ENCODE measurements at places on chromosomes 6 and 20.

GRCh38 chr6:13528232-13528631 lies 40.8 kb upstream of the GFOD1 start:
- no peak for DNase-seq

DNA sequence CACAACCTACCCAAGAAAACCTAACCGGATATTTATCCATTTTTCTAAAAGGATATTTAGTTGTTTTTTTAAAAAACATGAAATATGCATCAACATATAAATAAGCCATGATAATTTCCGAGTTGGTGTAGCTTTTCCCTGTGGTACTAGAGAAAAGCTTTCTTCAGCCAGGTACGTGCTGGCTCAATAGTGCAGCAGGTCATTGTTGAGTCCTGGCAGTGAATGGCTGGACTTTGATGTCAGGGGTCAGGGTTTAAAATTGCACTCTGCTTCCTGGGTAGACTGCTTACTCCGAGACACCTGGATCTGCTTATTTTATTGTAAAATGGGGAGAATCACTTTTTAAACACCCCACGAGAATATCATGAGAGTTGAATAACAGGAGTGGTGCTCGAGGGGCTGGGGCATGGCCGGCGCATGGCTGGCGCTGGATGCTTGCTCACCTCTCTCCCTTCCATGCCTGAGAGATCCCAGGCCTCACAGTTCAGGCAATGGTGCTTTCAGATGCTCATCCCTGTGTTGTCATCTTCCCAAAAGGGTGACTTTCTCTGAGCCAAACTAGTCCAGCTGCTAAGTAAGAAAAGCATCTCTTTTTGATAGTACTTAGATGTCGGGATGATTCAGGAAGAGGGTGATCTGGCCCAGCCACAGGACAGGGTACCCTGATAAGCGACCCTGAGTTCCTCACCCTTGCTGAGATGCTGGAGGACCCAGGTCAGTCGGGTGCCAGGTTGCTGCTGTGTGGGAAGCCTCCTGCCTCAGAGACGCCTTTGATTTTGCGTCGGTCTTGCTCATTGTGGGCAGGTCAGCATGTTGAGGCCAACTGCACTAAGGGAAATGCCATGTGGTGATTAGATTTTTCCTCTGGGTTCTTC lies 269.1 kb upstream of the FOXQ1 start:
- no peak for DNase-seq

GRCh38 chr6:44926556-44926955 lies 401.6 kb upstream of the RUNX2 start:
- DNase-seq, result no peak

- DNase-seq, result no peak
These were observed 156.8 kb upstream of the PLCB4 start for GRCh38 chr20:8912096-8912495.

DNA sequence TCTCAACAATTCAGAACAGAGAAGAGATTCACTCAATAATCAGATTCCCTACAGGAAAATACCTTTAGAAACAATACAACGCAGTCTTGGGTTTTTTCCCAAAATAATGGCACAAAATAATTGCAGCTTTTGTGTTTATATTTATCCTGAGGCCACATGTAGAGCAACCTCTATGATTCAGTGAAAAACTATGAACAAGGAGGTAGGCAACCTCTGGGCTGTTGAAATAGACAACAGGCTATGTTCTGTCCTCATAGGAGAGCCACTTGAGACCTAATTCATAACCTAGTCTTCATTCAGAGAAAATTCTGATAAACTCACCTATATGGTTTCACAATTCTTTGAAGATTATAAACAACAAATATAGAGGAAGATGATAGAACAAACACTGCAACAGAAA lies 118.3 kb downstream of the KHDC1L start:
- DNase-seq, result no peak

DNA sequence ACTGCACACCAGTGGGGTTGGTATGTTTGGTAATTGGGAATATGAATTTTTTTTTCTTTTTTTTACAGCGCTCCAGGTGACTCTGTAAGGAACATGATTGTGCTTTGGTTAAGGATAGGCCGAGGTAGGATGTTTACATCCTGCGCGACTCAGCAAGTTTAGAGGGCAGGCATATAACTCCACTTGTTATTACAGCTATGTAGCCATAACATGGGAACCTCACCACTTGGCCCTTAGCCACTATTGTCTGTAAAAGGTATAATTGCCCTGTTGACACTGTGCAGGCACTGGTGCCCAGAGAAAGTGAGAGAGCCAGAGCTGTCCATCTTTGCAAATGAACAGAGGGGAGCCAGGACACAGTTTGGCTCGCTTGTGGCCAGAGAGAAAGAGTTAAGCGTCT lies 172.9 kb downstream of the MCHR2 start:
- DNase-seq, result no peak

- no peak for DNase-seq
These were observed at the start of gene NTSR1 for GRCh38 chr20:62708591-62709536. Gene NTSR1 (plus strand): TSS chr20:62708836. CDS start chr20:62709208, 372 bp downstream.

- no peak for DNase-seq
These were observed 98.2 kb downstream of the SLC35B3 start for GRCh38 chr6:8337147-8337546.

GRCh38 chr6:36769183-36769675 lies 70.0 kb downstream of the CPNE5 start:
- peak; percentile 7 for DNase-seq

DNA sequence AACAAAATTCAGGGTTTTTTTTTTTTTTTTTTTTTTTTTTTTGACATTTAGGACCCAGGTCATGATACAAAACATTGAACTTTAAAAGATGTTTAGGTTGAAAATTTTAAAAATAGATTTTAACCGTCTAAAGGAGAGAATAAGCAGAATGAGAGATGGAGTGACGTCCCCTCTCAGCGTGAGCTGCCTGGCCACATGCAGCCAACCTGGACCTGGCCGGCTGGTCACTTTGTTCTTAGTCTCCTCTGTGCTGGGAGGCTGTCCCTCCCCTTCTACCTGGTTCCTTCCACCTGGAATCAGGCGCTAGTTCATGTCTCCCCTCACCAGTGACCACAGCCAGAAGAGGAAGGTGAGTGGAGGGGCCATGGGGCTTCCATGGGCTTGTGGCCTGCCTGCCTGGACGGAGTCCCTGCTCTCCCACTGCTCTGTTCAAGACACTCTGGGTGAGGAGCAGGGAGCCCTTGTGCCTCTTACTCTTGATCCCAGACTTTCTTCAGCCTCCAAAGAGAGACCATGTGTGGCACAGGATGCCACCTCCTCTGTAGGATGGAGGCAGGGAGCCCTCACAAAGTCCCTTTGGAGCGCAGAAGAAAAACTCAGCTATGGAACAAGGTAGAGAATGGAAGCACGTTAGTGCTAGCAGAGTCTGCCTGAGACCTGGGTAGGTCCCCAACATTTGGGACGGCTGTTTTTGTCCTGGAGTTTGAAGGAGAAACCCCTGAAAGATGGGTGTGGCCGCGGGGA lies 31.7 kb downstream of the IRF4 start:
- DNase-seq, result no peak

DNA sequence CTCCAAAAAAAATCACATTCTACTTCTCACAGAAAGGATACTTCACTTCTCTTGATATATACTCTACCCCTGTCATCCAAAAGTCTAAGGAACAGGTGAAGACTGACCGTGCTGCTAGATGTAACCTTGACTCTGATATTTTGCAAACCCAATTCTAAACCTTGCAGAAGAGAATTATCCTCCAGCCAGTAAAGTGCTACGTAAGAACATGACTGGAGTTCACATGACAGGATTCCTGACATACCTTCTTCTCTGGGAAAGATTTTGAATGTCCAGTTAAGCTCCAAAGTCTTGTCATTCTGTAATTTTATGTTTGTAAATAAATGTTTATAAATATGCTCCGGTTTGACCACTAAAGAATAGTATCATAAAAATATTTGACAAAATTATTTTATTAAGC lies 35.8 kb downstream of the BTBD9 start:
- no peak for DNase-seq

DNA sequence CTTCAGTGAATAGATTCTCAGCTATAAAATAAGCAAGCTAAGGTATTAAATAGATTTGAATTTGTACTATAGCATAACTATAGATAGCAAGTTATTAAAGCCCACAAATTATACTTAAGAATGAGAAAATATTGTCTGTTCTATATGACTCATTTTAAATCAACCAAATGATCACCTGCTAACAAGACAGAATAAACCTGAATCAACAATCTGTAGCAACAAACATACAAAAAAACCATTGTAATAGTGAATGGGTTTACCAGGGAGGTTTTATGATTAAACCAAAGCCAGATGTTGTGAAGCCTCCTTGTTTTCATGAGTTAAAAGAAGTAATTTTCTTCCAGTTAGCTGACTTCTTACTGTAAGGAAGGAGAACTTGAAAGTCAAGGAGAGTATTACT lies 71.9 kb upstream of the HTR1B start:
- DNase-seq, result no peak

GRCh38 chr6:143575440-143575839 lies 63.9 kb upstream of the FUCA2 start:
- no peak for DNase-seq

DNA sequence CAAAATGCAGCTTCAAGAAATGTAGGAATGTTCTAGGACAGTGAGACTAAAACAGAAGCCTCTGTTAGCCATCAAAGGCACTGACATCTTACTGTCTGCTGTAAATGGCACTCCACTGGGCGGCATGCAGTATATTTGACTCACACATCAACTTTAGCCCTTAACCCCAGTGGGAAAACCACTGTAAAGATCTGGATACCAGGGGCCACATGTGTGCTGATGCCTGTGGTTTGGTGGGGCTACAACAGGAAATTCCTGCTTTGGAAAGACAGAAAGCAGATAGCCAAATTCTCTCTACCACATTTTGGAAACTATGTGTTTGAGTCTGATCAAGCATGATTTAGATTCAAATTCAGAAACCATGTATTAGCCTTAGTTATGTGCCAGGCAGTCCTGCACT lies 4.3 kb downstream of the PFDN4 start:
- no peak for DNase-seq

GRCh38 chr20:49644980-49645565 lies 68.6 kb downstream of the B4GALT5 start:
- DNase-seq, result no peak

GRCh38 chr20:44075191-44075949 lies 111.6 kb downstream of the JPH2 start:
- no peak for DNase-seq

DNA sequence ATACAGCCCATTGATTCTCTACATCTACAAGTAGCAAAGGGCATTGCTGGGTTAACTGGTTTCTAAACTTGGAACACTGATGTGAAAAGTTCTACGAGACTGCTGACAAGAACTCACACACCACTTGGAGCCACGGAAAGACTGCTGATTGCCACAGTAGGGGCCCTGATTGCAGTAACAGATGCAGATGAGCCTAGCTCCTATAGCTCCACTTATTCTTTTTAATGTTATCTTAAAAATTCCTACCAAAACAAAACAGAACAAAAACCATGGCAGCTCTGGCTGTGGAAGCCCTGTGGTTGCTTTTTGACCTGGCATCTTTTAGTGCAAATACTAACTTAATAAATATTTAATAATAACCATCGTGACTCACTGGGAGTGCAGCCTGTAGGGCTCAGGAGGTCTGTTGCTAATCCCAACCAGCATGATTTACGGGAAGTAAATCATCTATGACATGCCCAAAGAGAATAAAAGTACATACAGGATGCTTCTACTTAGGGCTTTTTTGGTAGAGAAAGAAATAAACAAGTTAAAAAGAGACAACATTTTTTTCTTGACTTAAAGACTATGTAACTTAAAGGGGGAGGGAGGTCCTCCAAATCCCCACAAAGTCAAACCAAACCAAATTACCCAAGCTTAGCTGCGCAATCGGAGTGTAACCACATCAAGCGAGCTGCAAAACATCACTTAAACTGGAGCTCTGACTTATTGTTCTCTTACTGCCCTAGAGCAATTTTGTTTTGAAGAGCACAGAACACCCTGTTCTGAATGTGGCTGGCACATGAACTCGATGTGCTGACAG lies 87.2 kb downstream of the FKBP5 start:
- DNase-seq, result no peak

- DNase-seq, result no peak
These were observed 377.1 kb downstream of the BTBD9 start for GRCh38 chr6:38262609-38263008.

DNA sequence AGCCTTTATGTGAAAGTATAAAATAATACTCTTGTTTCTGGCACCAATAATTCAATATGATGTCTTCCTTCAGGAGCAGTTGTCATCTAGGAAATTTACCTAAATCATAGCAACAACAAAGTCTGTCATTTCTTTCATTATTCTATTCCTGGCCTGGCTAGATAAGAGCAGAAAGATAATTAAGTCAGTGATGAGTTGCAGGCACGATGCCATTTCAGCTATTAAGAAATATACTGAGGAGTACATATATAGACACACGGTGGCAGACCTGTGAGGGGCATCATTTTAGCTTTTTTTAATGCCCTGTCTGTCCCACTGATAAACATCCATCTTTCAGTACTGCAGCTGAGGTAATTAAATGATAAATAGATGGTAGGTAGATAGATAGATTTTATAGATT lies 756.1 kb upstream of the EPHA7 start:
- DNase-seq, result no peak

- no peak for DNase-seq
These were observed 232.6 kb upstream of the PDE10A start for GRCh38 chr6:165895421-165896165.

- DNase-seq, result no peak
These were observed 34.5 kb upstream of the MRGBP start for GRCh38 chr20:62761759-62762131.

GRCh38 chr20:5504061-5504739 lies 187.4 kb upstream of the PROKR2 start:
- no peak for DNase-seq

Data from GOT3 (cell line).